Brain pericyte (primary cell): ENCODE measurements at places on chromosomes 5 and 9.

DNA sequence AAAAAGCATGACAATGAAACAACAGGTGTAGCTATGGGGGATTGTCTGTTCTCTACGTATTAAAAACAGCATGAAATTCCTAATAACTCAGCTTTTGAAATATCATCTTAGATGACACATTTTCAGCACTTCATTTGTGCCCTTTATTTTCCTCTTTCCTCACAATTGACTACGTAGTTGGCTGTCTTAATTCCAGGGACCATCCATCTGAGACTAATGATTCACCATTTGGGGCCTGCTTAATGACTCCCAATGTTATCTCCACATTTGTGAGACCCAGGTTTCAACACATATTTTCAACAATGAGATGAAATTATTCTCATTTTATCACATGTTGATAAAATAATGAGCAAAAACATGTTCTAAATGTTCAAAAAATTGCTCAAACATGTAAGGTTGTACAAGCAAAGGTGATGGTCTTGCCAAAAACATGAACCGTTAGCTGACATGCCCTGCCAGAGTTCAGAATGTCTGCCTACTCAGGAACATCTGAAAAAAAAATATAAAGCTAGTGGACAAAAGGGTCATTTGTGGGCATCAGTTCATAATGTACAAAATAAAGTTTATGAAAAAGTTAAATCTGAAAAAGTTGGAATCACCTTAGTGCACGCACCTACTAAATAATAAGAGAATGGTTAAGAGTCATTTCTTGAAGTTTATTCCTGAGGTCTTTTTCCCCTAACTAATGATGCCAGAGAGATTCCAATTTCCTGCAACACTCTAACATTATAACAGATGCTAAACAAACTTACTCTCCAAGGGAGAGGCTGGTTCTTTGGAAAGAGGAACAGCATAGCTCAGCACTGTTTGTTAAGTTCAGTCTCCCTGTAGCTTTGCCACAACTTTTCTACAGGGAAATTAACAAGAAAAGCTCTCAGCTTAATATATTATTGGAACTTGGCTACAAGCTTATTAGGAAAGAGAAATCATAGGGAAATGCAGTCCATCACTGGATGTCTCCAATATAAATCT, 275.5 kb downstream of the SPOCK1 start:
- no peak for DNase-seq

DNA sequence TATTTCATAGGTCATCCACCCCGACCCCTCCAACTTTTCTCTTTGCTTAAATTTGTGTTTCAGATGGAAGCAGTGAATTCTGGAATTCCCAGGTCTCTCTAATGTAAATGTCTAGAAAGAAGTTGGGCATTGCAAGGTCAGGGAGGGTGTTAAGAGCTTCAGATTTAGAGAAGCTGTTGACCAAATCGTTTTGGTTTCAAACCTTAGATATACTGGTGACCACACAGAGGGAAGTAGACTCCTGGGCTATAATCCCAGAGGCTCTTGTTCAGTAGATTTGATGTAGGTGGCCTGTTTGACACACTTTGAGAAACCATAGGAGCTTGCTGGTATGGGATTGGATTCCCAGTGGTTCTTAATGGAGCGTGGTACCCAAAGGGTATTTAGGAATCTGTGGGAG, 137.3 kb upstream of the KLF9 start:
- DNase-seq: no peak

- no peak for DNase-seq
These were observed 258.9 kb upstream of the TLE4 start for GRCh38 chr9:79312686-79313421.

- DNase-seq: no peak
These were observed 110.2 kb downstream of the SUSD1 start for GRCh38 chr9:112064871-112065270.

GRCh38 chr9:19379283-19379682, 753 bp downstream of the RPS6 start:
- DNase-seq: no peak

- no peak for DNase-seq
These were observed 12.8 kb downstream of the FAM81B start for GRCh38 chr5:95403996-95404395.

- no peak for DNase-seq
These were observed 15.7 kb downstream of the NREP start for GRCh38 chr5:111741278-111741677.

GRCh38 chr5:162497455-162497854, 429.9 kb downstream of the GABRG2 start:
- DNase-seq: no peak

GRCh38 chr5:103259705-103260355, 1.3 kb downstream of the MACIR start:
- DNase-seq: no peak

DNA sequence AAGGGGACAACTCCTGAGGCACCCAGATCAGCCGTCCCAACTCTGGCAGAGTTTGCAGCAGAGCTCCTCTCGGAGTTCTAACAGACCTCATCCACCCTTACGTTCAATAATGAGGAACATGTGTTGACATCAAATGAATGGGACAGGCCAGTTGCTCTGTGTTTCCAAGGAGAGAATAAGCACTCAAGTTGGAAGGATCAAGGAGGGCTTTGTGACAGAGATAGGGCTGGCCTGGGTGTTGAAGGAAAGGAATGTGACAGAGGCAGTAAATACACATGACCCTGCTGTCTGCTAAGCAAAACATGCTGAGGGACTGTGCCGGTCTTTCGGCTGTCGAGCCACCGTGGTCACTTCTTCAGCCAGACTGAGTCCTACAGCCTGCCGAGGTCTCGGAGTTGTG, 48.2 kb downstream of the GPR107 start:
- DNase-seq: no peak

- DNase-seq: no peak
These were observed 13.8 kb upstream of the LHX2 start for GRCh38 chr9:123997665-123998277.

DNA sequence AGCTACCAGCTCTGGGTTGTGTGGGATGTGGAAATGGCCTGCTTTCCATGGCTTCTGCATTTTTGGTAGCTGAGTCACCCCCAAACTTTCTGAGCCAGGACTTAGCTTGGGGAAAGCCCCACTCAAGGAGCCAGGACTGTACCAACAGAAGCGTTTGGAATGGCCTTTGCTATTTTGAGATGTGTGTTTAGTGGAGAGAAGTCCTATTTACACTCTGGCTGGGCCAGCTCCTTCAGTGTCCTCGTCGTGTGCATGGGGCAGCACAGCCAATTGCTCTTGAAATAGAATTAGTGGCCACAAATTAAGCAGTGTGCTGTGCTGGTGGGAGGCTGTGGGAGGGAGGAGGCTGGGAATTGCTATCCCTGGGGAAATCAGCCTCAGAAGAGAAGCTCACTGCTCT, 51.6 kb downstream of the ENTREP1 start:
- DNase-seq: no peak
